ENCODE measurements at places on chromosomes 2 and 18.
A peak's percentile ranks its signal among the peaks of the same experiment; 100 is the strongest.

DNA sequence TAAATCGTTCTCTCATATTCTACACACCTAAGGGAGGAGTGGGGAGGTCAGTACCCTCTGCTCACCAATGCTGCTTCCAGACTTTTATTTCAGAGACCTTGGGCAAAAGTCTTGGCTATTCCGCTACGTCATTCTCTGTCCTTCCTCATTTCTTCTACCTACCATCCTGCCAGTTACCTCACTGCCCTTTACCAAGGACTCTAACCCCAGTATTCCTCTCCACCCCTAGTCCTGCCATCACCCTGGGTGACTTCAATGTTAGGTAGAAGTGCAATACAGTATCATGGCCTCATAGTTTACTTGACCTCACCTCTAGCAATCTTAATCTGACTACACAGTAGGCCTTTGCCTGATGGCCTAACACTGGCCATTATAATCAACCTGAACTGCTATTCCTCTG lies 27.8 kb downstream of the RTN4 start:
- DNase-seq = no peak

- DNase-seq = no peak
Measured at GRCh38 chr18:79819968-79820351, 22.2 kb downstream of the KCNG2 start.

- DNase-seq = no peak
Measured at GRCh38 chr2:64296140-64296480, 151.9 kb upstream of the PELI1 start.

- no peak for DNase-seq
Measured at GRCh38 chr2:134416637-134417036, 162.8 kb downstream of the MGAT5 start.

DNA sequence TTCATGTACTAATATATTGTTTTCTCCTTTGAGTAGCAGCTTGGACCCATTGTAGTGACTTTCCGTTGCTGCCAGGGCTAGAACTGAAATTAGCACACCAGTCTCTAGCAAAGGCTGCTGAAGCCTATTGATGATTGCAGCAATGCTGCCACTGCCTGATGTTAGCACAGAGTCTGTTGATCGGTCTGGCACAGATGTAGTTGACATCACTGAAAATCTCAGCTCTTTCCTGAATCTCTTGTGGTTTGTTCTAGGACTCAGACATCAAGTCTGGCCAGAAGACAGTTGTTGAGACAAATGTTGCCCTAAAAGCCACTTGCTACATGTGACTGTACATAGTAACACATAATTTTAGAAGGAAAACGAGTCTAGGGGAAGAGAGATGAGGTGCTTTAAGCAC lies 47.2 kb downstream of the VAPA start:
- DNase-seq = no peak

GRCh38 chr18:8695932-8696517 lies 9.3 kb upstream of the MTCL1 start:
- no peak for DNase-seq

- DNase-seq = no peak
Measured at GRCh38 chr2:72077702-72078169, 69.9 kb downstream of the CYP26B1 start.

DNA sequence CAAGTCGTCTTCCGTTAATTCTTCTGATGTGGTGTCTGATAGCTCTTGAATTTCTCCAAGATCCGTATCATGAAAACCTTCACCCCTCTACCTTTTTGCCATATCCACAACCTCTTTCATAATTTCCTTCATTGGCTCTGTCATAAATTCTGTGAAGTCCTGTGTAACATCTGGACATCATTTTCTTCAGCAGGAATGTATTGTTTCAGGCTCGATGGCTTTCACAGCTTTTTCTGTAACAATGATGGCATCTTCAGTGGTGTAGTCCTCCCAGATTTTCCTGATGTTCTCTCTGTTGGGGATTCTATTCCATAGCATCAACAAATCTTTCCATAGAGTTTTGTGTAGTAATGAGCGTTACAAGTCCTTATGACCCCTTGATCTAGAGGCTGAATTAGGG lies 114.2 kb upstream of the EML6 start:
- no peak for DNase-seq

DNA sequence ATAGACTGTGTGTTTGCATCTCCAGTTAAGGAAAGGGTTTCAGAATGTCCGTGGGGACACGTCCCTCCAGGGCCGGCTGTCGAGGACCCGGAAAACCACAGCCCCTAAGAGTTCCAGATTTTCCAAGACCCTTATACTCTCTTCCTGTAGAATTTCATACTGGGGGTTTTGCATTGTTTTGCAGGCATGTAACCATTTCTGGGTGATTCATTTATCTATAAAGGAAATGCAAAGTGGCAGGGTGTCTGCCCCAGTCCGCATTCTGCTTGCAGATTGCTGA lies 8.5 kb downstream of the SP9 start:
- DNase-seq = no peak

DNA sequence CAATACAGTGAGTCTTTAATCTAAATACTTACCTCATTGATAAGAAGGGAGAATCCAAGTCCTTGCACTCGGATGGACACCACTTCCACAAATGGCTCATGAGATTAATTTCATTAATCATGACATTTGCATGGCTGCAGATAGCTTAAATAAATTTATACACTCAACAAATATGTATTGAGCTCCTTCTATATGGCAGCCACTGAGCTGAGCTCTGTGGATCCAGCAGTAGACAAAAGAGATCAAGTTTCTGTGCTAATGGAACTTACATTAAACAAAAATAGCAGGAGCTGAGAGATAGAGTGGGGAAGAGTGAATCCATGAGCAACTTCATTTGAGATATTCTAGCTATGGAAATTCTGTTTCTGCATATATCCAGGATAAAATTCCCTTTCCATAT lies 44.4 kb downstream of the RAB27B start:
- DNase-seq = no peak

DNA sequence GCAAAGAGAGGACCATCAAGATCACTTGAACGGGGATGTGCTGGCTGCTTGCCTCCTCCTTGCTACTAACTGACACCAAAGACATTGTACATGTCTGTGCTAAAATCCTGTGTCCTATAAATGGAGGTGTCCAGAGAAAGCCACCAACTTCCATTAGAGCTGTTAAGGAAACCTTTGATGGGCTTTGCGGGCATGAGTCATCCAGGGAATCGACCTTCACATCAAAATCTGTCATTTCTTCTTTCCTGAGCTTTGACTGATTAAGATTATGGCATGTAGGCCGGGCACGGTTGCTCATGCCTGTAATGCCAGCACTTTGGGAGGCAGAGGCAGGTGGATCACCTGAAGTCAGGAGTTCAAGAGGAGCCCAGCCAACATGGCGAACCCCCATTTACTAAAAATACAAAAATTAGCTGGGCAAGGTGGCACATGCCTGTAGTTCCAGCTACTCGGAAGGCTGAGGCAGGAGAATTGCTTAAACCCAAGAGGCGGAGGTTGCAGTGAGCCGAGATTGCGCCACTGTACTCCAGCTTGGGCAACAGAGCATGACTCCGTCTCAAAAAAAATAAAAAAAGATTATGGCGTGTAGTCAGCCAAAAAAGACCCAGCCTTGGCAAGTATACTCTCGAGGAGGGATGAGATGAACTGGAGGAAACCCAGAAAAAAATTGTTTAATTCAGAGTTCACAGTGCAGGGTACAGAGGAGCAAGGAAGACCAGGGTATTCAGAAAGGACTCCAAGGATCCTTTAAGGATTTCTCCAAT lies 115.8 kb downstream of the CABLES1 start:
- DNase-seq = no peak

GRCh38 chr18:55269622-55270021 lies 310.4 kb upstream of the CCDC68 start:
- no peak for DNase-seq

GRCh38 chr18:29041976-29042375 lies 865.0 kb upstream of the CDH2 start:
- DNase-seq = no peak

- DNase-seq = peak; percentile 23
Measured at GRCh38 chr2:165794536-165794928, 485 bp upstream of the GALNT3 start.

DNA sequence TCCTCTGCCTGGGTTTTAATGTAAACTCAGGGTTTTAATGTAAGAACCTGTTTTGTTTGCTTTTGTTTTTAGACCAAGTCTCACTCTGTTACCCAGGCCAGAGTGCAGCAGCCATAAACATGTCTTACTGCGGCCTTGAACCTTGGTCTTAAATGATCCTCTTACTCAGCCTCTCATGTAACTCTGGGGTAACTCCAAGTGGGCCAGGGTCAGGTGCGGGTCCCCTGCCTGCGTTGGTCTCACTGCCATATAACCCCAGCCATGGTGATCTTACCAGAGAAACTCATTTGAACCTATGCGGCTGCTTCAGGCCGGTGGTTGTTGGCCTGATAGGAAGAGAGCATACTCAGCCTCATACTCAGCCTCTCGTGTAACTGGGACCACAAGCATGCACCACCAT lies 89.3 kb downstream of the AGAP1 start:
- DNase-seq = no peak

DNA sequence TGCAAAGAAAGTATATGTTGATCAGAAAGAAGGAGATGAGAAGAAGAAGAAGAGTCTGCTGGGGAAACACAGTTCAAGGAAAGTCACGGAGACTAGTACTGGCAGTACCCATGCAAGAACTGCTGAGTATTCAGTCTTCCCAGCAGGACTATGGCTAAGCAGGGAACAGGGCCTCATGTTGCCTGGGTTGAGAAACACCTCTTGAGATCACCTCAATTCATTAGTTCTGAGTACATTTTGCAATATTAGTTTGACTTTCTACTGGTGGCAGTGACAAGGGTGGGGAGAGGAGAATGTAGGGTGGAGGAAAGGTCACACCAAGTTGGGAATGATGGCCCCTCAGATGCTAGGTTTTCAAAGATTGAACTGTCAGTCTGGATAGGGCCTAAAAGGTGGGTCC lies 50.5 kb downstream of the MRPL33 start:
- DNase-seq = no peak

- DNase-seq = no peak
Measured at GRCh38 chr2:240795916-240796510, 24.0 kb downstream of the KIF1A start.

GRCh38 chr2:98764499-98764898 lies 33.6 kb upstream of the MGAT4A start:
- no peak for DNase-seq
